ENCODE measurements at places on chromosomes 6 and 20.

- DNase-seq = no peak
Measured at GRCh38 chr6:33172688-33173534, 19.4 kb downstream of the COL11A2 start.

DNA sequence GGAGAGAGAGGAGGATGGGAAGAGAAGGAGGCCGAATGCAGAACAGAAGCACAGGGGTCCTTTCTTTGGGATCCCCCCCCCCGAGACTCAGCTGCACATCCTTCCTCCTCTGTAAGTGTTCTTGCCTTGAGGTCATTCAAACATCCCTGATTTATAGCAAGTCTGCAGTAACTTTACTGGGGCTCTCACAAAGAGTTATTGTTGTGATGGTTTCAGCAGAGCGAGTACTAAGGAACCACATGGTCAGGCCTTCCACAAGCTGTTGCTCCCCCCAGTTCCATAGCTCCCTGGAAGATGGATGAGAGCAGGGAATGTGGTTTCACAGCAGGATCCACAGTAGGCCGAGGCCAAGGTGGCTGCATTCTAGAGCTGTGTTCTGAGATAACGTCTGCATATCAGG lies 351.4 kb upstream of the CDH4 start:
- DNase-seq = no peak

- no peak for DNase-seq
Measured at GRCh38 chr6:135525594-135525993, 28.1 kb upstream of the AHI1 start.

DNA sequence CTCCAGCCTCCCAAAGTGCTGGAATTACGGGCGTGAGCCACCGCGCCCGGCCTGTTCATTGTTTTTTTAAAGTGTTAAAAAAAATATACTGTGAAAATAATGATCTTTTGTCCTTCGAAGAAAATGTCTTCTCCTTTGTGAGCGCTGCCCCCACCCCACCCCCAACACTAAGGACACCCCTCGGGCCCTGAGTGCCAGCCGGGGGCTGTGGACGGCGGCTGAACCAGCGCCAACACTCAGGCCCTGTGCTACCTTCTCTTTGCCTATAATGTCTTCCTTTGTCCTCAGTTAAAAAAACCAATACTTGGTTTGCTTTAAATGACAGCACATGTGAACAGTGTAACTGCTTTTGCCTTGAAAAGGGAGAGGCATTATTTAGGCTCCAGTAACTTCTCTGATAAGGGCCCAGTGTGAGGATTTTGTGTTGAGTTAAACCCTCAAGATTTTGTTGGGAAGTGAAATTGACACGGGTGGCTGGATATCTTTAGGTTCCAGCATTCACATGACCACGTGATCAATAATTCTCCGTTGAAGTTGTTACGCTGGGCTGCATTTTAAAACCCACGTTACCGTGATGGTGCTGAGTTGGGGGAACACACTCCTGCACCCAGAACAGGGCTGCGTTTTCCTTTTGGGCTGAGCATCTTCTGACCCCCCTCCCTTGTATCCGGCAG lies 9.5 kb upstream of the ADRM1 start:
- DNase-seq = no peak

DNA sequence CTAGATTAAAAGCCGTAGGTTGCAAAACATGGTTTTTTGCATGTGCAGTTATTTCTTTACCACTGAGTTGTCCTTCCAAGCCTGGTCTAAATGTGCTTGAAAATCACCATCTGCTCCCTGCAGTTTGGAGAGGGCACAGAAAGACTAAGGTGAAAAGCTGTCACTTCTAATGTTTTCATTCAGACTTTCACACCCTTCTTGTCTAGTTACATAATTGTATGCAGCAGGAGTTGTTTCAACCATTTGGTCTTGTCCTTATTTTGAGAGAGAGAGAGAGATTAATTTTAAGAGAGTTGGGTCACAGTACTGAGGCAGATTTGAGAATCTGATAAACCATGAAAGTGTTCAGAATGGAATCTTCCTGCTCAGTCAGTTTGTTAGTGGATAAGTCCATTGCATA lies 82.5 kb downstream of the ARID1B start:
- no peak for DNase-seq

DNA sequence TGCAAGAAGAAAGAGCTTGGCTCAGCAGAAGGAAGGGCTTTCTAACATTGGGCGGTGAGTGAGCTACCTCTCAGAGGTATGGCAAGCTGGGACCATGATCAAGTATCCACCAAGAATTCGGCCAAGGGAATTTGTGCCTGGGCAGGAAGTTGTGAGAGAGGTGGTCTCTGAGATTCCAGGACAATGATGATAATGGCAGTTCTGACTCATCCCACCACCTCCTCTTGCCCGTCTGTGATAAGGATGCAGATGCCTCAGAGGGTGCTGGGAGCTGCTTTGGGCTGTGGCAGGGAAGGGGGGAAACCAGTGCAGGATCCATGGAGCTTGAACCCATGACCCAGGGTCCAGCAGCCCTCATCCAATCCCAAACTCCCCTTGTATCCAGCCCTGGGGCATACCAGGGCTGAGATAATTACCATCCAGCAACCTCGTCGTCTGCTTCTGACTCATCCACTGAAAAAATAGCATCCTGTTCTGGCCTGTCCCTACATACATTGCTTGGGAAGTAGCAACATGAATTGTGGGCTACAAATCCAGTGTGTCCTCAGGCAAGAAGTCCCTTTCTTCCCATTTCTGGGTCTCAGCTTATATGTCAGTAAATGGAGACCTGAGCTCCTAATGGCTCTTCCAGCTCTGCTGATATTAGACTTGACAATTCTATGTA lies 5.9 kb downstream of the TGM6 start:
- DNase-seq = no peak

GRCh38 chr20:60258255-60258863 lies 300.1 kb downstream of the CDH26 start:
- DNase-seq = no peak

DNA sequence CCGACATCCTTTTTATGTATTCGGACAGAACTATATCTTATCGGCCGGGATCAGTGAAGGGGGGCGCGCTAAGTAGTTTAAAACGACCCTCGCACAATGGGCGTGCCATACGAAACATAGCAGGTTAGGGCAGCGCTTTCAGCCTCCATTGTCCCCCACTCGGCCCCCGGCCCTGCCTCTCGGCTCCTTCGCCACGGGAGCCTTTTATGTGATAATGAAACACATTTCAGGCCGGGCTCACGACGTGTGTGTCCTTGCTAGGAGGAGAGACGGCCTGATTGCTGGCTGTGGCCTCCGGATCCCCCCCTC lies 5.3 kb downstream of the FOXA2 start:
- DNase-seq = no peak

DNA sequence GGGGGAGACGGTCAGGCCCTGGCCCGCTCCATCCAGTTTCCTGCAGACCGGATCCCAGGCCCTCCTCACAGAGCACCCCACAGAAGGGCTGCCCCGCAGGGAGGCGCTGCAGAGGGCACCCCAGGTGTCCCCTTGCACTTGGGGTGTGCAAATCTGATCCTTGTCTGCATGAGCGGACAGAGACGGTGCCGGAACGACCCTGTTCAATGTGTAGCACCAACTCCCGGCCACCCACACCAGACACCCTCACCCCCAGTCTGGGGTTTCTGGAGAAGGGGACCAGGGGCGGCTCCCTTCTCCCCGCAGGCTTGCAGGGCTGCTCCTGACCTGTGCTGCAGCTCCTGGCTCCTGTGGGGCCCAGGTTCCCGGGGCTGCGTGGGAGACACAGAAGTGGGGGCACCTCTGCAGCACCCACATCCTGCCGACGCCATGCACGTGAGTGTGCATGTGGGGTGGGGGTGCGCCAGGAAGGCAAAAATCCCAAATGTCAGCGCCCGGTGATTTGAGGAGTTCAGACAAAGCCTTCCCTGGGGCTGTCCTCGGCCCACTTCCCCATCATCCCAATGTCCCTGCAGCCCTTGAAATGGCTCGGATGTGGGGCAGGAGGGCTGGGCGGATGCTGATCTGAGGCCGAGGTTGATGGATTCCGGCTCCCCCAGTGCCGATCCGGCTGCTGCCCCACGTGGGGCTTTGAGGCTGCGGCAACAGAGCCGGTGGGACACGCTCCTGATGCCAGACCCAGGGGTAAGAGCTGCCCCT lies 85.3 kb upstream of the BHLHE23 start:
- DNase-seq = no peak

- DNase-seq = no peak
Measured at GRCh38 chr6:87012743-87013142, 75.4 kb downstream of the HTR1E start.

GRCh38 chr6:12116264-12116800 lies 104.2 kb downstream of the HIVEP1 start:
- DNase-seq = no peak

GRCh38 chr20:8527998-8528723 lies 396.1 kb downstream of the PLCB1 start:
- no peak for DNase-seq

- DNase-seq = no peak
Measured at GRCh38 chr6:84825461-84825860, 61.1 kb upstream of the TBX18 start.

DNA sequence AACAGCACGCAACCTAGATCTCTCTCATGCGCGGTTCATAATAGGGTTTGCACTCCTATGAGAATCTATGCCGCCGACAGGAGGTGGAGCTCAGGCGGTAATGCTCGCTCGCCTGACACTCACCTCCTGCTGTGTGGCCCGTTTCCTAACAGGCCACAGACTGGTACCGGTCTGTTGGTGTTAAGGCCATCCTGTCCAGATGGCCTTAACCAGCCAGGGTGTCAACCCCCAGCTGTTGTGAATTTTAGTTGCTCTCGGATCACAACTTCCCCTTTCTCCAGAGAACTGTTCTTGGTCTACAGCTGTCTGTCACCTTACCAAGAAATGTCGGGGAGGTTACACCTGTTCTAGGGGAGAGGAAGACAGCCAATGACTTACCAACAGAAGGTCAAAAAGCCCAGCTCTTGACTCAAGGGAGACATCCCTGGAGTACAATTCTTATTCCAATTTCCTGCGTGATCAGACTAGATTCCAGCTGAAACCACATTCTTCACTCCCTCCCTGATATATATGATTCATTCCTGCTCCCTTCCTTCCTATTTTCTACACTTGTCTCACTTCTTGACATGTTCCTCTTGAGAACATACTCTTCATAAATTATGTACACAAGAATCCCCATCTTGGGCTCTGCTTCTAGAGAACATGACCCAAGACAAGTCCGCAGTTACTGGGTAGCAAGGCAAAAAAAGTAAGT lies 23.1 kb upstream of the DNAAF9 start:
- no peak for DNase-seq

DNA sequence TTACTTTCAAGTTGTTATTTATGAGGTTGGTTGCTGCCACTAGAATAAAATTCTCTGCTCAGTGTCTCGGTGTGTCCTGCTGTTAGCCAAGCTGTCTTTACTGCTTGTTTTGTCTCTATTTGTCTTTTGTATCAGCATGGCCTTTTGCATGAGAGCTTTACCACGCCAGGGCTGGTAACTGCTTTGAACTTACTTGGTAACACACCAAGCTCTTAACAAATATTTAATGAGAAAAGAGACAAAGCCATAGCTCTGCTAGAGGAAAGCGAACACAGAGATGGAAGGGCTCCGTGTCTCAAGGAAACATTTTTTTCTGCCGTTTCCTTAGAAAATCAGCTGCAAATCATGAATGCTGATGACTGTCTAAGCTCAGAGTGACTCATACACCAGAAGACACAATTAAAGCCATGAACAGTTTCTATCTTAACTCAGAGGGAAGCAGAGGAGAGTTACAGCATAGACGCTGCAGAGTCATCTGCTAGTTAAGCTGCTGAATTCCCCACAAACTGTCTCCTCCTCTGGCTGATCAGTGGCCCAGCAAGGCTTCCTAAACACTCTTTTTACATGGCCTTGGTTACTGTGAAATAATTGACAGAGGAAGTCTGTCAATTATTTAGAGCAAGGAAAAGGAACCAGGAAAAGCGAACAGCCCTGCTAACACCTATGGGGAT lies 44.8 kb downstream of the AGPAT4 start:
- no peak for DNase-seq

DNA sequence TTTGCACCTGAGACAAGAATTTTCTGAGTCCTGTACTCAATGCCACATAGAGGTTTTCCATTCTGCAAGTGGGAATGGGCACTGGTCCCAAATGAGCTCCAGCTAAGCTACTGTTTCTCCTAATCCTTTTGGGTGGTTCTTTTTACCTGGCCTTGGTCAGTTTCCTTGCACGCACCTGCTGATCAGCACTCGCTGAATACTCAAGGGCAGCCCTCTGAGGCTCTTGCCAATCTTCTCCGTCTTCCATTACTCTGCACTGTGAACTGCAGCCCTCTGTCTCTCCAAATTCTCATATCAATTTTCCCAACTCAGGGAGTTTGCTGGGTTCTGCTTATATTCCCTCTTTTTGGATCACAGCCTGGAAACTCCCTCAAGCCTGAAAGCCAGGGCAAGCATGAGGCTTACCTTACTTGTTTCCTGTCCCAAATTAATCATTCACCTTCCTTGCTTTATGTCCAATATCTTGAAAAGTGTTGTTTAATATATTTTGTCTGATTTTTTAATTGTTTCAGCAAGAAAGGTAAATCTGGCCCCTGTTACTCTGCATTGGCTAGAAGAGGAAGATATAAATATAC lies 138.0 kb upstream of the TBX18 start:
- no peak for DNase-seq

- DNase-seq = no peak
Measured at GRCh38 chr20:58839474-58839874, 11.2 kb downstream of the GNAS-AS1 start.

DNA sequence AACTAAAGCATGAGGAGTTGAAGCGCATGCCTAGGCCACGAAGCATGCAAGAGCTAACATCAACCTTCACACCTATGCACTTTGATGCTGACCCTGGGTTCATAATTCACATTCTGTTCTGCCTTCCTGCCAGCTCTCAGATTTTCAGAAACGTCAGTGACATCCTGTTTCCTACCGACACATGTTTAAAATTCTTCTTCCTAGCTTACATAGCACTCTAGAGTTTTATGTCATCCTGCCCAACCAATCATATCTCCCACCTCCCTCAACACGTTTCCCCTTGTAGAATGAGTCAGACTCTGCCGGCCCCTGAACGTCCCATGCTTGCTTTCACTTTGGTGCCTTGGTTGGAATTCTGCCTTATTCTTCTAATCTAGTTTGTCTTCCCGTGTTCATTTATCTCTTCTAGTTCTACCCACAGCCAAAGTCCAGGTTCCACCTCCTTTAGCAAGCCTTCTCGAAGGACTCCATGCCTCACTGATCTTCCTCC lies 97.2 kb upstream of the MAP7 start:
- DNase-seq = no peak

GRCh38 chr6:144488590-144488989 lies 203.5 kb downstream of the UTRN start:
- DNase-seq = no peak

DNA sequence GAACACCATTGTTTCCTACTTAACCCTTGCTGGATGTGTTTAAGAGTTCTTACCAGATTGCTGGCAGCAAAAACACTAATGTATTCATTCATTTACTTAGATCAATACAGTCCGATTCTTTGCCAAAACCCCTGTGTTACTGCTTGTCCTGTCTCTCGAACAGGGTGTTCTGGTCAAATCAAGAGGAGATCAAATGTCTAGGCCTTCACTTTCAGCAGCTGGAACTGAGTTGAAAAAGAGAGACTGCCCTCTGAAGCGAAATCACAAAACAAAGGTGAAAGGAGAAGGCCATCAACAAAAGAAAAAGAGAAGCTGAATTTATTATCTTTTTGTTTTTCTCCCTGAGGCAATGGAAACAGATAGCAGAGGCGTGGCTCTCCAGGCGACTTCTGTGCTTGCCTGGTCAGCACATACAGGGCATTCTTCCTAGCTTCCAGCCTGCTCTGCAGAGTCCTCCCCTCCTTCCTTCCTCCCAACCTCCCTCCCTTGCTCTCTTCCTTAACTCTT lies 44.1 kb upstream of the GCM1 start:
- DNase-seq = peak; percentile 86

Data from NCI-H2029 treated with DMSO at 0.1 percent for 48 hours (cell line).